Stimulated activated naive B cell treated with anti-CD40 and anti-IgM and Interleukin-4, amounts not matched to agents 10 μg/mL and 1 μg/mL and 100 μg/mL, for 72 hours (primary cell): ENCODE measurements at places on chromosomes 6 and 20.

- H3K27ac ChIP-seq, result peak overlapping the region; percentile 61
- H3K4me3 ChIP-seq, result peak overlapping the region; percentile 11
- DNase-seq, result no peak
- no peaks in the 10 kb centered on the region for H3K36me3 ChIP-seq
These were observed 80.0 kb downstream of the SESN1 start for GRCh38 chr6:109014606-109015005.

DNA sequence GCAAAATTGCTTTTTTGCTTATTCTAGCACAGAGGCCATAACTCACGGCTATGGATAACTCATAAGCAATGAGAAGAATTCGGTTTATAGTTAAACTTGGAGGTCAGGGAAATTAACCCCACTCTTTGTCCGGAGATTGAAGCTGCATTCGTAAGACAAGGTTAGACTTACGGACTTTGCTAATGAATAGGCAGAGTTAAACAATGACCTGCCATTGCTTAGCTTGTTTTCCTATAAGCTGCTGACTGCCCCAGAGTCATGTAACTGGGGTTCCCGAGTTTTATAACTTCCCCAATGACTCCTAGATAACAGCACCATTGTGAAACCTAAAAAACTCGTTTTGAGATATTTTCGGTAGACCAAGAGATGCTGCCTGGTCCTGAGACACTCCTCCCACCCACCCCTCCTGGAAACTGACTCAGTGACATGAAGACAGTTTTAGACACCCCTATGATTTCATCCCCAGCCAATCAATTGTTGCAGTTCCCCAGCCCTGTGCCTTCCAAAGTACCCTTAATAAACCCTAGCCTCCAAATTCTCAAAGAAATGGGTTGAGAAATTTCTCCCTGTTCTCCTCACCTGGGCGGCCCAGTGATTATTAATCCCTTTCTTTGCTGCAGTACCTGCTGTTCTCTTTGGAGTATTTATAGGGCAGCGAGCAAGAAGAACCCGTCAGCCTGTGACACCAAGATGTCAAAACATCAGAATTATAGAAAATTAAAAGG is 33.1 kb upstream of the MCUR1 start:
- H3K4me1 ChIP-seq, result no peaks in the 10 kb centered on the region
- no peak overlapping the region for H3K27ac ChIP-seq
- H3K4me3 ChIP-seq, result no peak overlapping the region
- H3K36me3 ChIP-seq, result peaks cover 3% of the 10 kb centered on the region
- DNase-seq, result no peak

- DNase-seq, result no peak
- no peak overlapping the region for H3K27ac ChIP-seq
- no peaks in the 10 kb centered on the region for H3K4me1 ChIP-seq
These were observed 19.1 kb upstream of the ZSCAN23 start for GRCh38 chr6:28462401-28462800.

- H3K27me3 ChIP-seq, result peaks cover 8% of the 10 kb centered on the region
- H3K4me1 ChIP-seq, result peaks cover 32% of the 10 kb centered on the region
- peak overlapping the region; percentile 91 for H3K27ac ChIP-seq
- peak overlapping the region; percentile 82 for H3K4me3 ChIP-seq
- DNase-seq, result no peak
These were observed 1.8 kb downstream of the FOXO3 start for GRCh38 chr6:108562503-108562993.

DNA sequence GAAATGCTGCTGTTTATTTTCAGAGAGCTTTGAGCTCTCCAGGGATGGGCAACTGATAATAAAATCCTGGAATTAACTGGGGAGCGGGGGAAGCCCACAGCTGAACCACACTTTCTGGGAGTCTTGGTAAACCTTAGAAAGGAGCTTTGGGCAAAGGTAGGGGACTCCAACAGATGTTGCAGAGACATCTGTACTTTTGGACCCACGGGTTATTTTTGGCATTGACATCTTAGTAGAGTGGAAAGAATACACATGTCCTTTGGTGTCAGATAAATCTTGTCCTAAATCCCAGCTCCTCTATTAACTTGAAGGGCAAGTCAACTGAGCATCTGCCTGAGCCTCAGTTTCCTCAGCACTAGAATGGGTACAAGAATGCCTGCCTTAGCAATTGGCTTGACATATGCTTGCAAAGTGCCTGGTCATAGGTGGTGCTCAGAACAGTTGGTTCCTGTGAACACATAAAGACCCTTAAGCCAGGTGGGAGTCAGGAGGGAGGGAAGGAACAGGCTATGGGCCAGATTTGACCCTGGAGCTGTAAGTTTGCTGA is 5.8 kb downstream of the SLC22A3 start:
- no peaks in the 10 kb centered on the region for H3K36me3 ChIP-seq
- peaks cover 30% of the 10 kb centered on the region for H3K27me3 ChIP-seq
- no peak overlapping the region for H3K27ac ChIP-seq

GRCh38 chr20:20317195-20317594 is 50.7 kb upstream of the INSM1 start:
- peaks cover 5% of the 10 kb centered on the region for H3K27me3 ChIP-seq
- H3K36me3 ChIP-seq, result no peaks in the 10 kb centered on the region
- no peak overlapping the region for H3K4me3 ChIP-seq
- no peak for DNase-seq

- H3K4me1 ChIP-seq, result no peaks in the 10 kb centered on the region
- DNase-seq, result no peak
- H3K27me3 ChIP-seq, result peaks cover 37% of the 10 kb centered on the region
- H3K36me3 ChIP-seq, result no peaks in the 10 kb centered on the region
- H3K27ac ChIP-seq, result no peak overlapping the region
These were observed 216.2 kb downstream of the MYLK4 start for GRCh38 chr6:2534406-2535042.

- peaks cover 74% of the 10 kb centered on the region for H3K4me1 ChIP-seq
- no peaks in the 10 kb centered on the region for H3K27me3 ChIP-seq
- H3K36me3 ChIP-seq, result peaks cover 27% of the 10 kb centered on the region
- H3K27ac ChIP-seq, result peak overlapping the region; percentile 1
- DNase-seq, result no peak
- H3K4me3 ChIP-seq, result no peak overlapping the region
These were observed 111.0 kb downstream of the DTNBP1 start for GRCh38 chr6:15551798-15552197.

DNA sequence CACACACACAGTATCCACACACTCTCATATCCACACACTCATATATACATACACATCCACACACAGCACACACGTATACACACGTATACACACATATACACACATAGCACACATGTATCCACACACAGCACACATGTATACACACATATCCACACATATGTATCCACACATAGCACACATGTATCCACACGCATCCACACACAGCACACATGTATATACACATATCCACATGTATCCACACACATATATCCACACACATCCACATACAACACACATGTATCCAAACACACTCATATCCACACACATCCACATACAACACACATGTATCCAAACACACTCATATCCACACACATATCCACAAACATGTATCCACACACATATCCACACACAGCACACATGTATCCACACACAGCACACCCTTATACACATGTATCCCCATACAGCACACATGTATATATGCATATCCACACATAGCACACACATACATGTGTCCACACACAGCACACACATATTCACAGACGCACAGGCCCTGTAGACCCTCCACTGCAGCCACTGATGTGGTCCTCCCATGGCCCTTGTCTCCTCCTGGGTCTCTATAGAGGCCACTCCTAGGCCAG is 172.1 kb downstream of the CDH4 start:
- no peak overlapping the region for H3K4me3 ChIP-seq
- DNase-seq, result no peak
- no peak overlapping the region for H3K27ac ChIP-seq
- no peaks in the 10 kb centered on the region for H3K36me3 ChIP-seq
- H3K27me3 ChIP-seq, result no peaks in the 10 kb centered on the region
- H3K4me1 ChIP-seq, result no peaks in the 10 kb centered on the region

- DNase-seq, result no peak
- H3K27ac ChIP-seq, result no peak overlapping the region
These were observed 3.6 kb upstream of the PHIP start for GRCh38 chr6:79081663-79082062.

DNA sequence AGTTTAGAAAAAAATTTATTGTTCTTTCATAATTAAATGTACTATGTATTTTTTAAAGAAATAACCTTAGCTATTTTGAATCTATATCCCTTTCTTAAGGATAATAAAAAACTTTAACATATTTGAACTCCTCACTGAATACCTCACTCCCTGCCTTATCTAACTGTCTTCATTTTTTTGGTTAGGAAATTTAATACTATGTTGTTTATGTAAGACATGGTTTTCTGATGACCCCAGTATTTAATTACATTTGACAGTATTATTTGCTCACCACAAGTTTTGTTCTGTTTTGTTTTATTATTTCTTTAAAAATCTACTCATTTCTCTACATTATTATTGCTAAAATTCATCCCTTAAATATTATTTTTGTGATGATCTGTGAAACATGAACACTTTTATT is 394.4 kb upstream of the ADGRB3 start:
- H3K27ac ChIP-seq, result no peak overlapping the region
- H3K27me3 ChIP-seq, result no peaks in the 10 kb centered on the region
- H3K4me1 ChIP-seq, result no peaks in the 10 kb centered on the region
- no peak for DNase-seq
- no peaks in the 10 kb centered on the region for H3K36me3 ChIP-seq
